ENCODE measurements at places on chromosomes 2 and 18. TPM values are rescaled to one million over a fixed set of nuclear protein-coding genes. Genes with fewer than 3 reads are reported as not detected.

The ACMSD gene
- total RNA-seq, result not detected

The COBLL1 gene
- 15.0 TPM for total RNA-seq

DNA sequence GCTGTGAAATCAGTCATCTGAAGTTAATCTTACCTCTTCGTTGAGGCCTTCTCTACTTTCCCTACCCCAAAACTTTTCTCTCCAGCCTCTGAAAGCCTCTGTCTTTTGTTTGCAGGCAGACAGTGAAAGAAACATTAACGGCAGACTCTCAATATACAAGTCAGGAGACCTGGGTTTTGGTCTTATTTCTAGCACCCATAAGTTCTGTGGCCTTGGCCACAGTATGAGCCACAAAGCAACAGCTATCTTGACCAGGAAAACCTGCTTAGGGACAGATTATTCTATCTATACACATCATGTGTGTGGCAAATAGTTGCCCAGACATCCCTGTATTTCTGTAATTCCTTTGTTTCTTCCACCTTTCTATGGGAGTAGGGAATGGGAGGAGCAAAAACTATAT is 318.3 kb downstream of the AGPS start:
- DNase-seq, result no peak

- DNase-seq, result no peak
Observed at GRCh38 chr2:145927131-145927950, 1407.4 kb upstream of the ZEB2 start.

DNA sequence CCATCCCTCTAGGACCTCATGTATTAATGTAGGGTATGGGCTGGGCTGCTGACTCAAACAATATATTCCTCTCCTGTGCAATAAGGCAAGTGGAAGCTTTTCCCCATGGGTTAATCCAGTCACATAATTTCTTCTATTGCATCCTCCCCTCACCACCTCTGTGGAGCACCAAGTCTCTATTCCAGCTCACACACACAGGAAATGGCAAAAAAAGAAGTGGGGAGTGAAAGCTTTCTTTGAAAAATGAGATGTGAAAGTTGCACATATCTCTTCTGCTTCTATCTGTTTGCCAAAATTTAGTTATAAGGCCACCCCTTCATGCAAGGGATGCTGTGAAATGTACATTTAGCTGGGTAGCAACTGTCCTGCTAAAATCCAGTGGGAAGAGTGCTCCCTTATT is 121.3 kb downstream of the CDC42EP3 start:
- no peak for DNase-seq

GRCh38 chr2:100852447-100852846 is 32.5 kb downstream of the NPAS2 start:
- DNase-seq, result no peak

- no peak for DNase-seq
Observed at GRCh38 chr2:113762377-113763118, 6.1 kb upstream of the SLC35F5 start.

DNA sequence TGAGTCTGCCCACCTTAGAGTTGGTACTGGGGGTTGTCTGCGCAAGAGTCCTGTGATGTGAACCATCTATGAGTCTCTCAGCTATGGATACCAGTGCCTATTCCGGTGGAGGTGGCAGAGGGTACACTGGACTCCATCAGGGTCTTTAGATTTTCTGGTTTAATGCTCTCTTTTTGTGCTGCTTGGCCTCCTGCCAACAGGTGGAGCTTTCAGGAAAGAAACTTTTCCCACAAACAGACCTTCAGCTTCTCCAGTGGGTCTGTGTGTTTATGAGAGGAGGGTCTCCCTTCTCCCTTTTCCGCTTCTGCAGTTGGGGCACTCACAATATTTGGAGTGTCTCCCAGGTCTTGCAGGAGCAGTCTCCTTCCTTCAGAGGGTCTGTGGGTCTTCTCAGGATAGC is 1721.9 kb upstream of the SLC39A10 start:
- DNase-seq, result no peak

- no peak for DNase-seq
Observed at GRCh38 chr2:99656994-99657393, 167.2 kb upstream of the REV1 start.

- DNase-seq, result peak; percentile 63
Observed at GRCh38 chr18:79875531-79875919, 75.9 kb downstream of the SLC66A2 start.

All from cardiac septum (tissue), 1 donor.